Left lung (tissue), 14 donors: ENCODE measurements at places on chromosomes 7 and 10. TPM values are rescaled to one million over a fixed set of nuclear protein-coding genes. Genes with fewer than 3 reads are reported as not detected.
A peak's percentile ranks its signal among the peaks of the same experiment; 100 is the strongest.

Gene FGFBP3
- total RNA-seq = 1.5 TPM

Gene LIPF
- total RNA-seq = not detected

DNA sequence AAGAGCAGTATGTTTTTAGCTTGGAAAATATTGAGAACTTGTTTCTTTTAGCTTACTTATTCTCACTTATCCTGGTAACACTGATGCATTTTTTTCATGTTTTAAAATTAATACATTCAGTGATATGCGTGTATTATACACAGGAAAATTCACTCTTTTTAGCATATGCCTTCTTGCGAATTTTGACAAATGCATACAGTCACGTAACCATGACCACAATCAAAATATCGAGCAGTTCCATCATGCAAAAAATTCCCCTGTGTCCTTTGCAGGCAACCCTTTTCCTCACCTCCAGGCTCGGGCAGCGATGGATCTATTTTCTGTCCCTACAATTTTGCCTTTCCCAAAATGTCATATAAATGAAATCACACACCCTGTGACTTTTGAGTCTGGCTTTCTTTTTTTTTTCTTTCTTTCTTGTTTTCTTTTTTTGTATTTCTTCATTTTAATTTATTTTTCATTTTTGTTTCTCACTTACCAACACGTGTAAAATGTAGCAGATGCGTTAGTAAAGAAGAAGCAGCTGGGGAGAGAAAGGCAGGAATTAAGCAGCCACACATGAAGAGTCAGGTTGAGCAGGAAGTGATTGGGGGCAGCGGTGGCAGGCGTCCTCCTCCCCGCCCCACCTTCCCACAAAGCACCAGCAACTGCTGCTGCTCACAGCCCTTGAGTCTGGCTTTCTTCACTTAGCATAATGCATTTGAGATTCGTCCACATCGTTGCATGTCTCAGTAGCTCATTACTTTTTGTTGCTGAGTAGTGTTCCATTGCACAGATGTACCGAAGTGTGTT, 29.9 kb downstream of the ADRB1 start:
- DNase-seq = no peak
- H3K36me3 ChIP-seq = no peaks in the 10 kb centered on the region
- no peaks in the 10 kb centered on the region for H3K27me3 ChIP-seq
- no peak overlapping the region for H3K4me3 ChIP-seq

- H3K27me3 ChIP-seq = no peaks in the 10 kb centered on the region
- no peaks in the 10 kb centered on the region for H3K4me1 ChIP-seq
- H3K36me3 ChIP-seq = no peaks in the 10 kb centered on the region
These were observed 275.5 kb downstream of the PLXNA4 start for GRCh38 chr7:132300599-132301277.

Gene KLLN
- 0.65 TPM for total RNA-seq

- no peaks in the 10 kb centered on the region for H3K36me3 ChIP-seq
- H3K27me3 ChIP-seq = peaks cover 4% of the 10 kb centered on the region
- no peaks in the 10 kb centered on the region for H3K4me1 ChIP-seq
- H3K4me3 ChIP-seq = no peak overlapping the region
- no peak for DNase-seq
These were observed 42.8 kb upstream of the TSPAN33 start for GRCh38 chr7:129101746-129102145.

GRCh38 chr7:132200141-132200540, 376.1 kb downstream of the PLXNA4 start:
- H3K4me3 ChIP-seq = no peak overlapping the region
- DNase-seq = no peak
- no peaks in the 10 kb centered on the region for H3K27me3 ChIP-seq
- H3K4me1 ChIP-seq = no peaks in the 10 kb centered on the region
- H3K27ac ChIP-seq = no peak overlapping the region

DNA sequence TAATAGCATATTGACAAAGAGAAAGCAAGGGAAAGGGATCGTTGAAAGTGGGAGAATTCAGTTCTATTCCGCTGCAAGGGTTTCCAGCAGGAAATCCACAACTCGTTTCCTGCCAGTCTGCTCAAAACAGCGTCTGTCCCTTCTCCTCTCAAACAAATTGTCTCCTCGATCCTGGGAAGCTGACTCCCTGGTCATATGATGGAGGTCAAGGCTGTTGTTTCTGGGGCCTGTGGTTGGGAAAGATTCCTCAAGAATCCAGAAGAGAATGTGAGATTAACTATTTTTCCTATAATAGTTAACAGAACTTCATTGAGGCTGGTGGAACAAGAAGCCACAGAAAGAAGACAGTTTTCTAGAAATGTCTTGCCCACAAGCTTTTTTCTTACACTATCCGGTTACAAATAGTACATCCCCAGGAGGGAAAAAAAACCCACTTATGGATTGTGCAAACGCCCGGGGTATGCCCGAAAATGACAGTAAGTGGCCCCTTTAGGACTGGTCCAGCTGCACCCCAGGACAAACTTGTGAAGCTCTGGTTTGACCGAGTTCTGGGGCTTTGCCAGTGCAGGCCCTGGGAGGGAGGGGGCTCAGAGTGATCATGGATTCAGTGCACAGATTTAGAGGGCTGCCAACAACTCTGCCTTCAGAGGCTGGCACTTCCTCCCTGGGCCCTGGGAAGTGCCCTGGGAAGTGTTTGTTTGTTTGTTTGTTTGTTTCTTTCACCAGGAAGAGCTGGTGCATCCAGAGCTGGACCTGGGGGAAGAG, 49.4 kb upstream of the CTBP2 start:
- H3K27me3 ChIP-seq = no peaks in the 10 kb centered on the region
- no peak overlapping the region for H3K4me3 ChIP-seq
- H3K27ac ChIP-seq = no peak overlapping the region
- DNase-seq = no peak

GRCh38 chr10:11521860-11522259, 89.6 kb downstream of the USP6NL start:
- no peaks in the 10 kb centered on the region for H3K36me3 ChIP-seq
- peaks cover 21% of the 10 kb centered on the region for H3K4me1 ChIP-seq
- no peak overlapping the region for H3K27ac ChIP-seq
- DNase-seq = no peak
- no peaks in the 10 kb centered on the region for H3K27me3 ChIP-seq
- no peak overlapping the region for H3K4me3 ChIP-seq

DNA sequence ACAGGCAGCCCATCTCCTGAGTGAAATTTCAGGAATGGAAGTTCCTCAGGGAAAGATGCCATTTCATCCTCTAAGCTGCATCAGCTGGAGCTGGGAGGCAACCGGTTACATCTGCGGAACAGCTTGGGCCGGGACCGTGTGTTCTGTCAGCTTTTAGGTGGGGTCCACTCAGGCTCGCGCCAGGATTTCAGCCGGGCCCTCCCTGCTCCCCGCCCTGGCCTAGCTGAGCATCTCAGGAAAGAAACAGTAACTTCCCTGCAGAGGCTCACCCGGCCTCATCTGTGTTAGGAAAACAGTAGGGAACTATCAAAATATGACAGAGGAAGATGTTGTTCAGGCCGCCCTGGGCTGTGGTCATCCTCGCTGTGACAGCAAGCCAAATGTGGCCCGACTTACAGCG, 110.4 kb downstream of the TRIL start:
- no peaks in the 10 kb centered on the region for H3K4me1 ChIP-seq
- no peak overlapping the region for H3K4me3 ChIP-seq
- H3K27me3 ChIP-seq = peaks cover 27% of the 10 kb centered on the region
- no peaks in the 10 kb centered on the region for H3K36me3 ChIP-seq
- DNase-seq = peak; percentile 71
- no peak overlapping the region for H3K27ac ChIP-seq

DNA sequence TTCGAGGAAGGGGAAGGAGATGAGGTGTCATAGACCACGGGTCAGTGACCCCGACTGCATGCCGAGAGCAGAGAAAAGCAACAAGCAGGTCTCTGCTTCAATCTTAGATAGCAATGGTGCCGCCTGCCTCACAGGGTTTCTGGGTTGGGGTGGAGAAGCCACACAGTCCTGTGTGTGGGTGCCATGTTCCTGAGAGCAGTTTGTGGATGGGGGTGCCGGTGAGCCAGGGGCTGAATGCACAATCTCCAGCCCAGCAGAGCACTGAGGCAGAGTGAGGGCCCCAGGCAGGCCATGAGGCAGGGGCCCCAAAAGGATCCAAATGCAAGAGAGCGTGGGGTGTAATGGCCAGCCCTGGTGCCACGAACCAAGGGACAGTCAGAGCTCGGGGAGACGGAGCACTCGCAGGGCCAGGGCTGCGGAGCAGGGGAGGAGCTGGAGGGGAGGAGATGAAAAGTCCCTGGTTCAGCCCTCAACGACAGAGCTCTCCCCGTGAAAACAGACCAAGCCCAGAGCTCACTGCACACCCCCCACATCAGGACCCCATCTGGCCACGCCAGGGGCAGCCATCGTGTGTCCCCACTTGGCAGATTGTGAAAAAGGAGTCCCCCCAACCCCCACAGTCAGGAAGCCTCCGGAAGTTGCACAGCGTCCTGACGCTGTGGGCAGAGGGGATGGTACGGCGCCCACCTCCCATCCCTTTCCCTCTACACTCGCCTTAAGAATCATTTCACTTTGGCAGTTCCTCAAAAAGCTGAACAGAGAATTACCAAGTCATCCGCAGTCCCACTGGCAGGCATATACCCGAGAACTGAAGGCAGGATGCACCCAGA, 19.9 kb downstream of the WDR86 start:
- no peaks in the 10 kb centered on the region for H3K4me1 ChIP-seq
- DNase-seq = no peak
- no peaks in the 10 kb centered on the region for H3K27me3 ChIP-seq
- H3K27ac ChIP-seq = no peak overlapping the region
- H3K36me3 ChIP-seq = no peaks in the 10 kb centered on the region

Gene LRRTM3
- total RNA-seq = not detected

DNA sequence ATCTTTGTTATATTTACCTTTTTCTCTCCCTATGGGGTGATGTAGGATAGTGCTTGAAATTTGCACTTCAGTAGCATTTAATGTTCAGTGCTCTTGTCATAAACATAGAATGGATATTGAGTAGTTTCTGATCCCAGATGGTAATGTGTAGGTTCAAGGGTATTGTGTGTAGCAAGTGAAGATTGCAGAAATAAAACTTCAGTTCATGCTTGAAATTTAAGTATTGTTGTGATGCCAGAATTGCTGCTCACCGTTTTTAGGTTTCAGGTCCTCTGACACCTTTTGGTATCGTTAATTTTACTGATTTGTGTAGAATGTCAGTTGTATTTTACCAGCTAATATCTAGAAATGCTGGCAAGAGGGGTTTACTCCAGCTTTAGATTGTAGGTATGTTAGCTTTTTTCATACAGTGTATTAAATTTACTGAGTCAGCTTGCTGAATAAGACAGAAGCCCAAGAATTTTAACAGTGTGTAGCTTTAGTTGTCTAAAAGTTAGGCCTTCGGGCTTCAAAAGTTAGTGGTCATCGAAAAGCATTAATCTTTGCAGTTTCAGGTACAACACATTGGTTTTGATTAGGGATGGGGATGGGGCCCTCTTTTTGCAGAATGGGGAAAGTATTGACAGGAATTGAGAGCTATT, 1.9 kb downstream of the PTEN start:
- H3K27me3 ChIP-seq = no peaks in the 10 kb centered on the region
- H3K36me3 ChIP-seq = no peaks in the 10 kb centered on the region
- no peak for DNase-seq
